CD4-positive, alpha-beta T cell treated with Interleukin-15 for 1 hour (primary cell): ENCODE measurements at places on chromosomes 3 and 15.
A peak's percentile ranks its signal among the peaks of the same experiment; 100 is the strongest.

DNA sequence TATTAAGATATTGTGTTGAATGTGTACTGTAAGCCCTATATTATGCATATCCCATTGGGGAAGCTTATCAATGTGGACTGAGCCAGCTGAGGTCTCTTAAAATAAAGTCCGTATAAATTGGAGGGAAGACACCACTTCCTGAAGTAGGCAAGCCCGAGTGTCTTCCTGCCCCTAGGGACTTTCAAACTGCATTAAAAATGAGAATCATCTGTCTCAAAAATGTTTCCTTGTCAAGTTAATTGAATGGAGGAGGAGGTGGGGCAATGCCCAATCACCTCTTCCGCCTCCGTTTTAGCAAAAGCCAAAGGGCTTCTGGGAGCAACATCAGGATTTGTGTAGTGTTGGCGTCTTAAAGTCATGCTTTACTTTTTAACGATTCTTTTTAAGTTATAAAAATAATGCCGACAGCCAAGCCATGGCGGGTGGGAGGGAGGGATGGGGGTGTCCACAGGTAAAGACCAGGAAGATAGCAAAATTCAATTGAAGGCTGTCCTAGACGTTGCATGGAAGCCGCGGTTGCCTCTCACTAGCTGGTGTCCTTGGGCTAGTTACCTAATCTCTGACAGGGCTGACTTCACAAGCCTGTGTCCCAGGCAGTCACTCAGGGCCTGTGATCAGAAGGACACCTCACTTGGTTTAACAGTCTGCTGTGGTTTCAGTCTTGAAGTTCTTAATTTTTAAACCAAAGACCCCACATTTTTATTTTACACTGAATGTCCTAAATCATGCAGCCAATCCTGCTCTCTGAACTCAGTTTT lies 524.9 kb upstream of the PROK2 start:
- DNase-seq, result no peak

DNA sequence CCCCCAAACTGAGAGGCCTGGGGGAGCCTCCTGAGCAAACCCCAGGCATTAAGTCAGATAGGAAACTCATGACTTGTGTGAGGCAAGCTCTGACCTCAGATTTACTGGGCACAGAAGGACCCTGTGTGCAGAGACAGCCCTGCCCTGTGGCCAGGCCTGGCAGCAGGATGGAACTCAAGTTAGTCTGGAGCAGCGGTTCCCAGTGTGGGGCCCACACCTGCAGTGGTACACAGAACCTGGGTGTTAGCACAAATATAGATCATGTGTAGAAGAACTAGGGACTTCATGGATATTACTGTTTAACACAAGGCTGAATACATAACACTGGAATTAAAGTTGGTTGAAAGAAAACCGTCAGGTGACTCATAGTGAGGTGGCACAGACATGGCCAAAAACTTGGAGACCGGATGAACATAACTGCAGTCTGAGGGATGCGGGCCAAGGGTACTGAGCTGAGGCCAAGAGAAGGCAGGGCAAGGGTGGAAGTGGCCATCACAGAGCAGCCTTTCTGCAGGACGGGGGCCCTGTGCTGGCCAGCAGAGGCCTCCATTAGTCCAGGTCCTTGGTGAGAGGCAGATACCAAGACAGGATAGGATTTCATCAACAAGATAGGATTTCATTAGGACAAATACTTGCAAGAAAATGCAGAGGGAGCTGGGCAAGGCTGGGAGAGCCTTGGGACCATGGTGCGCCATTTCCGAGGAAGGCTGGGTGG lies 40.9 kb downstream of the IRAK2 start:
- DNase-seq, result no peak

- no peak for DNase-seq
Observed at GRCh38 chr3:4515916-4516579, 22.9 kb downstream of the ITPR1 start.

GRCh38 chr3:122356402-122356801 lies 26.6 kb downstream of the MIX23 start:
- DNase-seq, result peak; percentile 27

GRCh38 chr3:93910097-93910496 lies 63.6 kb downstream of the PROS1 start:
- DNase-seq, result no peak

DNA sequence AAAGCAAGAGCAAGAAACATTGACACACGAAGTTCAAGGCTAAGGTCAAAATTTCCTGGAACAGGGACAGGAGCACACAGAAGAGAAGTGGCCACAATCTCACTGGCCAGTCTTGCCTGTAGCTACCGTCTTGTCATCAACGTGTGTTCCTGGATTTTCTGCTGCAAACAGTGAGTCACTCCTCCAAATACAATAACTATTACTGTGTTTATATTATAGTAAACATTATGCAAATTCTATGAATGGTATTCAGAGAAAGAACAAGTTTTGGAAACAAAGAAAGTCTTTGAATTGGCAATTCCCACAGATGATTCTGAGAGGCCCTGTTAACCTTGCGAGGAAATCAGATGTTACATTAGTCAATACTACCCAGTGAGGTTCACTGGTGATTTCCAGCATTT lies 220.5 kb downstream of the FAM43A start:
- DNase-seq, result no peak

- no peak for DNase-seq
Observed at GRCh38 chr3:9820946-9821345, 10.9 kb downstream of the TTLL3 start.

DNA sequence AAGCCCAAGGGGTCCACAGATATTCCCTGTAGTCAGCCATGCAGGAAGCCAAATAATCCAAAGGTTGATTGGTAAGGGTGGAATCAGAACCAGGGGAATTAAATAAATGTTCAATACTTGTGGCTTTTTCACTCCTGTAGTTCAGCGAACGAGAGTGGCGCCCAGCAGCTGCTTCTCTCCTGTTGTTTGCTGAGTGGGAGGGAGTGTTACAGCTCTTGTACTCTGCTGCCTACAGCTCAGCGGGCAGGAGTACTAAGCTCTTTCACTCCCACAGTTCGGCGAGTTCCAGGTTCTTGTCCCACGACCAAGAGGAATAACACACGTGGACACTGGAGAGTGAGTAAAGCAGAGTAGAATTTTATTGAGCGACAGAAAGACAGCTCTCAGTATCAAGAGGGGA lies 105.9 kb downstream of the MOBP start:
- no peak for DNase-seq

DNA sequence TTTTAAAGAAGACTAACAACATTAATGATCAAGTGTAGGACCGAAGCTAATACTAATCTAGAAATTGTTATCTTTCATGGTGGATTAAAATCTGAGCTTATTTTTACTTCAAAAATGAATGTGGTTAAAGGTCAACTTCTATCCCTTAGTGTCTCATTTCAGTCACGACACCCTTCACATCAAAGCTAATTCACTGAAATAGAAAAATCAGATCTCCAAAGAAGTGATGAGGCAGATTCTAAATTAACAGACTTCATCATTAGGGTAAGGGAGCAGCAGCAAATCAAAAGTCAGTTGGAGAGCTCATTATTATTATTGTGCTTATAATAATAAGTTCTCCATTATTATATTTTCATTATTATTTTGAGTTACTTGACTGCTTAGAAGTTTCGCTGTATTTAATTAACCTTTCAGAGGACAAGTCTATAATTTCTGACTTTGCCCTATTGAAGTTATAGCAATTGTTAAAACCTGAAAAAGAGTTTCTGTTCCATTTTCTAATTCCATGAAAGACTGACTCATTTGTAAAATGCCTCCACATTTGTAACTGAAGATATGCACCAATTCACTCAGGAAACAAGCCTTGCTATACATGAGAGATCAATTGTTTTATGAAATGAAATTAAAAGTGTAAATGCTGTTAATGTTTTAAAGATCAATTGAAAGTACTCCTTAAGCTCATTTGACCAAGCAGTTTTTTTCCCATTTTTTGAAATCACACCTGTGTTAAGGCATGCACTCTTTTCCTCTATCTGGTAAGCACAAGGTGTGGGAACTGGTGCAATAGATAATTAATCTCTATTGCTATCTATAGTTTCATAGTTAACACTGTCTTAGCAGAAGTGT lies 23.1 kb upstream of the CMC1 start:
- DNase-seq, result no peak
